ENCODE measurements at places on chromosomes 5 and 9. TPM values are rescaled to one million over a fixed set of nuclear protein-coding genes. Genes with fewer than 3 reads are reported as not detected.

NRG2 gene
- total RNA-seq: 1.8 TPM

ZNF883 gene
- 4.1 TPM for total RNA-seq

SCGB3A1 gene
- total RNA-seq: not detected

PCDHB3 gene
- 0.63 TPM for total RNA-seq

CDKN2A gene
- total RNA-seq: 1.3 TPM

BNC2 gene
- total RNA-seq: 68.3 TPM

TAF11L10 gene
- not detected for total RNA-seq

ALDH1B1 gene
- 13.7 TPM for total RNA-seq

SLC46A2 gene
- total RNA-seq: 0.43 TPM

GRCh38 chr5:160181965-160182622 is 47.2 kb upstream of the FABP6 start:
- no peaks in the 10 kb centered on the region for H3K36me3 ChIP-seq
- H3K4me1 ChIP-seq: no peaks in the 10 kb centered on the region
- no peaks in the 10 kb centered on the region for H3K27me3 ChIP-seq

DNA sequence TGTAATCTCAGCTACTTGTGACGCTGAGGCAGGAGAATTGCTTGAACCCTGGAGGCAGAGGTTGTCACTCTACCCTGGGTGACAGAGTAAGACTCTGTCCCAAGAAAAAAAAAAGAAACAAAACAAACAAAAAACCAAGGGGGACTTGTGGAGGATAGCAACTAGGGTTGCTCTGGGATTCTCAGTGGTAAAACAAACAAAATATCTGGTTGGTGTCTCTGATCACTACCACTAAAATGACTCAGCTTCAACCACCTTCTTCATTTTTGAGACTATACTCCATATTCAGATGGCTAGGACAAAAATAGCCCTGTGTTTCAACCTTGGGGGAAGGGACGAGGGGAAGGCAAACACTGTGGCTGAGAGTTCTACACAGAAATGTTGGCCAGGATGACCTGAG is 110.3 kb downstream of the ARRDC3 start:
- no peaks in the 10 kb centered on the region for H3K27me3 ChIP-seq
- DNase-seq: no peak
- H3K27ac ChIP-seq: no peak overlapping the region
- no peaks in the 10 kb centered on the region for H3K4me1 ChIP-seq

GRCh38 chr5:63820577-63820976 is 141.7 kb downstream of the HTR1A start:
- H3K4me1 ChIP-seq: no peaks in the 10 kb centered on the region
- no peak overlapping the region for H3K27ac ChIP-seq
- no peak for DNase-seq
- no peaks in the 10 kb centered on the region for H3K36me3 ChIP-seq

DNA sequence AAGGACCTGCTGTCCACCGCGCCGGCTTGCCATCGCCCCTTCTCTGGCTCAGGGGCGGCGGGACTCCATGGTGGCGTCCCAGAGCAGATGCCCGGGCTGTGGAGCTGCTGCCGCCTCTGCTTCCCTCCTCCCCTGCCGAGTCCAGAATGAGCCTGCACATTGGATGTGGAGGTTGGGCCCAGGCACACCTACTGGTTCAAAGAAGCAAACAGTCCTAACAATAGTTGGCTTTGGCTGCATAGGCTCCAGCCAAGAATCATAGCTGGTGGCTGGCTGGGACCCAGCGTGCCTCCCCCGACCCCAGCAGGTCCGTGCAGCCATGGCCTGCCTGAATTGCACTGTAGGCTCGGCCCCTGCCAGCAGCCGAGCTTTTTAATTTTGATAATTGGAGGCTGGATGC is 25.8 kb downstream of the ADAMTSL2 start:
- no peaks in the 10 kb centered on the region for H3K4me1 ChIP-seq
- H3K27ac ChIP-seq: no peak overlapping the region
- no peak overlapping the region for H3K4me3 ChIP-seq
- H3K36me3 ChIP-seq: no peaks in the 10 kb centered on the region

- H3K4me3 ChIP-seq: no peak overlapping the region
- no peaks in the 10 kb centered on the region for H3K27me3 ChIP-seq
- no peaks in the 10 kb centered on the region for H3K36me3 ChIP-seq
- H3K4me1 ChIP-seq: no peaks in the 10 kb centered on the region
- DNase-seq: no peak
- H3K27ac ChIP-seq: no peak overlapping the region
These were observed 313.5 kb downstream of the TLE4 start for GRCh38 chr9:79885093-79885857.

- H3K36me3 ChIP-seq: no peaks in the 10 kb centered on the region
- no peak overlapping the region for H3K27ac ChIP-seq
- H3K4me3 ChIP-seq: no peak overlapping the region
These were observed 47.5 kb downstream of the RASGRF2 start for GRCh38 chr5:81007637-81008027.

DNA sequence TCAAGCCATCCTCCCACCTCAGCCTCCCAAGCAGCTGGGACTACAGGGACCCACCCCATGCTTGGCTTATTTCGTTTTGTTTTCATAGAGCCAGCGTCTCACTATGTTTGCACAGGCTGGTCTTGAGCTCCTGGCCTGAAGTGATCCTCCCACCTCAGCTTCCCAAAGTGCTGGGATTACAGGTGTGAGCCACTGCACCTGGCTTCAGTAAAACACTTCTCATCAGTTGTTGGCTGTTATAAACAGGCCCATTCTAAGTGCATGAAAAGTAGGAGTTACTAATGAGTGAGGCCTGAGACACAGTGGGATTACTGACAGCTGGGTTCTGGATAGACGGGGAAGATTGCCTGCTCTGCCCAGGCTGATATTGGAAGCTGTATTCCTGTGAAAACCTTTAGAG is 3.5 kb downstream of the CRB2 start:
- H3K36me3 ChIP-seq: no peaks in the 10 kb centered on the region
- no peak overlapping the region for H3K4me3 ChIP-seq
- no peak for DNase-seq
- no peaks in the 10 kb centered on the region for H3K27me3 ChIP-seq

DNA sequence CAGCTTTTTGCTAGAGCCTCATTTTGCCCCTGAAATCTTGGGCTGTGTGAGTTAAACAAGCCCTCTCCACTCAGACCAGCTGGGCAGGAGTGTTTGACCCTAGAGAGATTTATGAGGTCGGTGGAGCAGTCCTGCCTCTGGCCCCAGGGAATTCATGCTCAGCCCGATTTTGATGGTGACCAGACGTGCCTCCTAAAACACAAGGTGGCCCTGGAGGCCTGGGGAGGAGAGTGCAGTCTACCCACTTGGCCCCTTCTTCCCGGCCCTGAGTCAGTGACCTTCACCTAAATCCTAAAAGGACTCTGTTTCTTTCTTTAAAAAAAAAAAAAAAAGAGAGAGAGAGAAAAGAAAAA is 86.6 kb upstream of the SAP30L start:
- DNase-seq: no peak
- no peaks in the 10 kb centered on the region for H3K36me3 ChIP-seq
- no peaks in the 10 kb centered on the region for H3K4me1 ChIP-seq
- no peak overlapping the region for H3K4me3 ChIP-seq
- H3K27me3 ChIP-seq: no peaks in the 10 kb centered on the region

DNA sequence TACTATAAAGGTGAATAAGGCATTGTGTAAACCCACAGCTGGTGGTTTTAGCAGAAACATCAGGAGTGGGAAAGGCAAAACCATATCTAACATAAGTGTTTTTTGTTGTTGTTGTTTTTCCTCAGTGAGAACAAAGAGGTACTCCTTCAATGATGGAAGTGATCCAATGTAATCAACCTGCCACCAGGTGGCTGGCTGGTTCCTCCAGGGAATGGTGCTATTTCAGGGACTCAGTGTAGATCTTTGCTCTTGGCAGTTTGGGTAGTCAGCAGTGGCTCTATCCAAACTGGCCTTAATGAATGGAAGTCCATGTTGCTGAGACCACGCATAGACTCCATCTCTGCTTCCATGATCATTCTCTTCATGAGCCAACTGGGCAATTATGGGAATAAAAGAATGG is 10.8 kb downstream of the DMRTA1 start:
- no peaks in the 10 kb centered on the region for H3K4me1 ChIP-seq
- DNase-seq: no peak
- H3K4me3 ChIP-seq: no peak overlapping the region
- H3K27me3 ChIP-seq: no peaks in the 10 kb centered on the region
- H3K27ac ChIP-seq: no peak overlapping the region

DNA sequence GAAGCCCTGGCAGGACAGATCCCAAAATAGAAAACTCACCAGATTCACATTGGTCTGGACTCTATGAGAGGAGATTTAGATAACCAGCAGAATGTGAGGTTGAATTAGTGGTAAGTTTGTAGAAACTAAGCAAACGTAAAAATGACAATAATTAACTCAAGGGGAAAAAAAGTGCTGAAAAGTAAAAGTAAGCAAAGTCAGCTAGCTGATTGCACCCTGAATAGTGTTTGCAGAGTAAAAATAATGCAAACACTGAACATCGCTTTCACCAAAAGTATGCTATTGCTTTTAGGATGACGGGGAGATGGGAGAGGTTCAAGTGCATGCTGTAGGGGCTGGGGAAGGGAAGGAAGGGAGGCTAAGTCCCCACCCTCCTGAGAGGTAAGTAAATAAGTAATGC is 92.5 kb upstream of the RARS1 start:
- H3K4me3 ChIP-seq: no peak overlapping the region
- no peaks in the 10 kb centered on the region for H3K4me1 ChIP-seq
- H3K27ac ChIP-seq: no peak overlapping the region

GRCh38 chr9:124342776-124343485 is 72.3 kb downstream of the PSMB7 start:
- no peaks in the 10 kb centered on the region for H3K4me1 ChIP-seq
- no peaks in the 10 kb centered on the region for H3K27me3 ChIP-seq
- peak overlapping the region; percentile 51 for H3K27ac ChIP-seq
- no peak overlapping the region for H3K4me3 ChIP-seq
- peaks cover 9% of the 10 kb centered on the region for H3K36me3 ChIP-seq
- DNase-seq: peak; percentile 69

DNA sequence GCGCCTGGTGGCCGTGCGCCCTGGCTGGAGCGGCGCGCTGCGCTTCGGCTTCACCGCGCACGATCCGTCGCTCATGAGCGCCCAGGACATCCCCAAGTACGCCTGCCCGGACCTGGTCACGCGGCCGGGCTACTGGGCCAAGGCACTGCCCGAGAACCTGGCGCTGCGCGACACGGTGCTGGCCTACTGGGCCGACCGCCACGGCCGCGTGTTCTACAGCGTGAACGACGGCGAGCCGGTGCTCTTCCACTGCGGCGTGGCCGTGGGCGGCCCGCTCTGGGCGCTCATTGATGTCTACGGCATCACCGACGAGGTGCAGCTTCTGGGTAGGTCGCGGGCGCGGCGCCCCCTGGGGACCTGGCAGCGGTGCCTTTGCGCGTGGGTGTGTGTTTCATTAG is 28.9 kb downstream of the NEURL1B start:
- H3K27ac ChIP-seq: no peak overlapping the region
- H3K4me3 ChIP-seq: no peak overlapping the region
- peaks cover 44% of the 10 kb centered on the region for H3K4me1 ChIP-seq
- peaks cover 16% of the 10 kb centered on the region for H3K36me3 ChIP-seq
- H3K27me3 ChIP-seq: no peaks in the 10 kb centered on the region

DNA sequence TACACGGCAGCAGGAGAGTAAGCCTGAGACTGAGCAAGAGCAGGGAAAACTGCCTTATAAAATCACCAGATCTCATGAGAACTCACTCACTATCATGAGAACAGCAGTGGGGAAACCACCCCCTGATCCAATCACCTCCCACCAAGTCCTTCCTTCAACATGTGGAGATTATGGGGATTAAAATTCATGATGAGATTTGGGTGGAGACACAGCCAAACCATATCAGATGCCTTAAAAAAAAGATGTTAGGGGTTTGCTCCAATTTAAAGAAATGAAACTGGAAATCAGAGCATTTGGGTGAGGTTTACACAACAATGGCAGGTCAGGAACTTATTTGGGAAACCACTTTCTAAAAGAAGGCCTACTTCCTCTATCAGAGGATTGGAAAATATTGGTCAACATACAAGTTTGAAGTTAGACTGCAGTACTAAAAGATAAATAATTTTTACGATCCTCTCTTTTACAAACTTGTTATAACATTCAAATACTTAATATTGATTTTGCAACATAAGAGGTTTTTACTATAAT is 105.1 kb downstream of the FBN2 start:
- DNase-seq: no peak
- H3K36me3 ChIP-seq: no peaks in the 10 kb centered on the region
- no peaks in the 10 kb centered on the region for H3K4me1 ChIP-seq
- H3K27ac ChIP-seq: no peak overlapping the region
- no peak overlapping the region for H3K4me3 ChIP-seq
- no peaks in the 10 kb centered on the region for H3K27me3 ChIP-seq

- no peaks in the 10 kb centered on the region for H3K4me1 ChIP-seq
- no peak overlapping the region for H3K27ac ChIP-seq
- peaks cover 7% of the 10 kb centered on the region for H3K27me3 ChIP-seq
- DNase-seq: peak; percentile 18
- no peaks in the 10 kb centered on the region for H3K36me3 ChIP-seq
These were observed 19.5 kb downstream of the BTNL9 start for GRCh38 chr5:181059297-181060230.

All from right atrium auricular region (tissue), 2 donors.